ENCODE measurements at places on chromosomes 5 and 9.

DNA sequence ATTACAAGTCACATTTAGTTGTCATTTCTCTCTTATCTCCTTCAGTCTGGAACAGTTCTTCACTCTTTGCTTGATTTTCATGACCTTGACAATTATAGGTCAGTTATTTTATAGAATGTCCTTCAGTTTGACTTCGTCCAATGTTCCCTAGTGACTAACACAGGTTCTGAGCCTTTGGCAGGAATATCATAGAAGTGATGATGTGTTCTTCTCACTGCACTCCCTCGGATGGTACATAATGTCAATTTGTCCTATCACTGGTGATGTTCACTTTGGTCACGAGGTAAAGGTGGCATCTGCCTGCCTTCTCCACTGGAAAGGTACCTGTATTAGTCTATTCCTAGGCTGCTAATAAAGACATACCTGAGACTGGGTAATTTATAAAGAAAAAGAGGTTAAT is 126.0 kb upstream of the PTPN3 start:
- no peak for DNase-seq

- peak; percentile 43 for DNase-seq
These were observed 52.8 kb downstream of the ARL15 start for GRCh38 chr5:54257366-54258118.

GRCh38 chr5:26761446-26761845 is 276.9 kb downstream of the CDH9 start:
- DNase-seq: no peak

DNA sequence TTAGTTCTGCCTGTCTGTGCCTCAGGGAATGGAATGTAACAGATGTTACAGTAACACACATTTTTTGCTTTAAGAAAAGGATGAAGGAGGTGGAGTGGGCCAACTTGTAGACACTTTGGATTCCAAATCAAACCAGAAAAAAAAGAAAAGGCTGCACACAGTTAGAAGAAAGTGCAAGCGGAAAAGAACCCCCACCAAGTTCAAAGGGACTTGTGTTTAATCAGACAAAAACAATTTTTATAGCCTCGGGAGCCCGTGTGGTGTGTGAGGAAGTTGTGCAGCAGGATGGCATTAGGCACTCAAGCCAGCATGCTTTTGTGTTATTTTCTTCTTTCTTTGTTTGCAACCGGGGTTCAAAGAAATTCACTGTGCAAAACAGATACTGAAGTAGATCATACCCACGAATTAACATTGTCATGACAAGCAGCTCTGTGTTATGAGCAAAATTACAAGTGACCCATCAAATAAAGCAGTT is 189.5 kb downstream of the SEMA5A start:
- no peak for DNase-seq

GRCh38 chr9:137146527-137146918 is 7.6 kb downstream of the GRIN1 start:
- no peak for DNase-seq

DNA sequence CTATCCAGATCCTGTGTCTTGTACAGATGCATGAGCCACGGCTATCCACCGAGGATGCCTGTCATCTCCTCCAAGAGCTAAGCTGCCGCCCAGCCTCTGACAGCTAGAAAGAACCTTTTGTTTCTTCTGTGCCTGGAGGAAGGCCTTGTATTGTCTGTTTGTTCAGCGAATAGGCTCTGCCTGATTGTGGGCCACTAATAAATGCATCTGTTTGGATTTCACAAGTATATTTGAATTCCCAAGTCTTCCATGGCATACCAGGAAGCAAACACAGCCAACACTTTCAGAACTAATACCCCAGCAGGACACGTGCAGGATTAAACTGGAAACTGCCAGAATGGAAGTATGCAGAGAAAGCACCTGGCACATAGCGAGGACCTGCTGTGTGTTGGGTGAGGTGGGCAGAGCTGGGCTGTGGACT is 92.7 kb upstream of the NEURL1B start:
- no peak for DNase-seq

GRCh38 chr9:115057559-115057958 is 60.4 kb downstream of the TNC start:
- DNase-seq: no peak

DNA sequence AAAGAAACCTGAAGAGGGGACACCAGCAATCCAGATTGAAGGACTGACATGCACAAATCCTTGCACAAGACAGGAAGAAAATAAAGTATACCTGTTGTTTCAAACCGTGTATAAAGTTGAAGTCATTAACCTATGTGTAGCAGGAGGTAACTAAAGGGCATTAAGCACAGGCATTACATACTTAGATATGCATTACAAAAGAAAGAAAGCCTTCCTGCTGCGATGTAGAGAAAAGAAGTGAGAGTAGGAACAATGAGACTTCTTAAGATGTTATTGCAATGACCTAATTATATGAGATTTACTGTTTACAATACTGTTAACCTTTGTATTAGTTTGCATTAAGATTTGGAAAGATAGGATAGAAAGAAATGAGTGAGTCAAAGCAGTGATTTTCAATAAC is 308.9 kb upstream of the PTPRD start:
- no peak for DNase-seq

GRCh38 chr5:81590498-81591384 is 160.2 kb downstream of the SSBP2 start:
- no peak for DNase-seq

DNA sequence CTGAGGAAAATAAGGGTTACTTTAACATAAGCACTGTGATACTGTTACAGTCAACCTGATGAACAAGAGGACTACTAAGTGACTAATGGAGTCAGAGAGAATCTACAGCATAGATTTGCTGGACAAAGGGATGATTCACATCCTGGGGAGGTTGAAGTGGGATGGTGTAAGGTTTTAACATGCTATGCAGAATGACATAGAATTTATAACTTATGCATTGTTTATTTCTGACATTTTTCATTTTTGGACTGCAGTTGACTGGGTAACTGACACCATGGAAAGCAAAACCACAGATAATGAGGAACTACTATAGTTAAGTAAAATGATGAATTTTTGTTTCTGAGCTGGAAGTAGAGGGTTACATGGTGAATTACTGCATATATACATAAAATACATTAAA is 389.2 kb downstream of the MAT2B start:
- DNase-seq: peak; percentile 12

GRCh38 chr9:112601636-112602035 is 115.0 kb downstream of the KIAA1958 start:
- peak; percentile 29 for DNase-seq

- no peak for DNase-seq
These were observed 27.7 kb downstream of the CAMK4 start for GRCh38 chr5:111251921-111252320.

GRCh38 chr9:104968025-104968982 is 40.3 kb upstream of the ABCA1 start:
- peak; percentile 86 for DNase-seq

DNA sequence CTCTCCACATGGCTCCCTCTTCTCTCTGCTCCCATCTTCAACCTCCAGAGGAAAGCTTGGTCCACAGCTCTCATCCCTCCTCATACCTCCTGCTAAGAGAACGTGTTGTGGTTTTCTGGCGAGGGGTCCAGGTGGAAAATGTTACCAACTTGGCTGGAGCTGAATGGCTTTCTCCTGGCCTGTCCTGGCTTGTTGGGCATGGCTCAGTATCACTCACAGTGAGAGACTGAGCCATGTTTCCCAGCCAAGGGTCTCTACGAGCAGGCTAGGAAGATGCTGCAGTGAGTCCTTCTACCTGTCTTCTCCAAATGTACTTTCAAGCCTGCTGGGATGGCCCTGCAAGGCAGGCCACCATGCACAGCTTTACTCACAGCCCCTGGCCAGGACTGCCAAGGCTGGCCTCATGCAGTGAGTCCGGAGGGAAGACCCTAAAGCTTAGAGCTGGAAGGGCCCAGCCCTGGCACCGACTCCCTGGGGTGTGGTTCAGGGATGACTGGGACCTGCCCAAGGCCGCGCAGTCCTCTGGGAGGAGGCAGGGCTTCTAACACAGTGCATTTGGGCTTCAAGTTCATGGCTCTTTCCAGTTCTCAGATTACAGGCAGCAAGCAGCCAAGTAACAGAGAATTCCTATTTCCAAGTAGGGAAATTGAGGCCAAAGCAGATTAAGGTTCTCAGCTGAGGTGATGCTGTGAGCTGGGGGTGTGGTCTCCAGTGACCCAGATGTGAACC is 59.5 kb downstream of the COL27A1 start:
- no peak for DNase-seq

DNA sequence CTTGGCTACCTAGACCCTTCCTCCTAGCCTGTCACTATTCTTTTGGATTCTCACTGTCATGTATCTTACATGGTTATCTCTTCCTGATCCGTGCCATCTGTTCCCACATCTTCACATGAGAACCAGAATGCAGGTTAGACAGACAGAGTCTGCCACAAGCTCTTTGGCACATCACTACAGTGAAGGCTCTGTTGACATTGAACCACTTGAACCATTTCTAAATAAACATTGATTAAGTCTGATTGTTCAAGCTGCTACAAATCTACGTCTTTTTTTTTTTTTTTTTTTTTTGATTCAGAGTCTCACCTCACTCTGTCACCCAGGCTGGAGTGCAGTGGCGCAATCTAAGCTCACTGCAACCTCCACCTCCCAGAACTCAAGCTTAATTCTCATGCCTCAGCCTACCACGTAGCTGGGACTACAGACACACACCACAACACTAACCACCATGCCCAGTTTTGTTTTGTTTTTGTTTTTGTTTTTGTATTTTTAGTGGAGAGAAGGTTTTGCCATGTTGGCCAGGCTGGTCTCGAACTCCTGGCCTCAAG is 85.1 kb upstream of the LRRTM2 start:
- DNase-seq: no peak

- peak; percentile 14 for DNase-seq
These were observed 46.8 kb downstream of the ITGA2 start for GRCh38 chr5:53035868-53036381.

GRCh38 chr9:87865626-87866025 is 17.1 kb upstream of the SPATA31E1 start:
- peak; percentile 11 for DNase-seq

DNA sequence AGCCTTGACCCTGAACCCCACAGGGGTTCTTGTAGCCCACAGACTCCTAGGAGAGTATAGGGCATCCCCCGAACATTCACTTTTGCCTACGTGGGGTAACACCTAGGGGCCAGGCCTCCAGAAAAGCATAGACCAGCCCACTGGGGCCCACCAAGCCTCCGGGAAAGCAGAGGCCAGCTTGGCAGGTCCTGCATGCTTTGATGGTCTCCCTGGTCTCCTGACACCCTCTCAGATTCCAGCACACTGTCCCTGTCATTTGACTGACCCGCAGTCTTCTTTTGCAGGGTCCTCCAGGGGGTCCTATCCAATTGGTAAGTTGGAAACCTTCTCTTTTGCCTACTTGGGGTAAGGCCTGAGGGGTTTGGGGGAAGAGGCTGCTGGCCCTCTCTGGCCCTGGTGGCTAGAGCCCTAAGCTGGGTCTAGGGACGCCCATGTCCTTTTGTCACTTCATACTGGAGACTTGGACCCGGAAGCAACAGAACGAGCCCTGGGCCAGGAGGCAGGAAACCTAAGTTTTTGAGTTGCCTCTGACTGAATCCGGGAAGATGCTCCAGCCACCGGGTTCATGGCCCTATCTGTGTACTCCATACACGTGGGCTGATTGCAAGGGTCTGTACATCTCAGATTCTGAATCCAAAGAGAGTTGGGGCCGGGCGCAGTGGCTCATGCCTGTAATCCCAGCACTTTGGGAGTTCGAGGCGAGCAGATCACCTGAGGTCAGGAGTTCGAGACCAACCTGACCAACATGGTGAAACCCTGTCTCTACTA is 20.9 kb upstream of the ORM1 start:
- DNase-seq: no peak

- DNase-seq: no peak
These were observed 98.1 kb downstream of the RAPGEF6 start for GRCh38 chr5:131536850-131537448.

DNA sequence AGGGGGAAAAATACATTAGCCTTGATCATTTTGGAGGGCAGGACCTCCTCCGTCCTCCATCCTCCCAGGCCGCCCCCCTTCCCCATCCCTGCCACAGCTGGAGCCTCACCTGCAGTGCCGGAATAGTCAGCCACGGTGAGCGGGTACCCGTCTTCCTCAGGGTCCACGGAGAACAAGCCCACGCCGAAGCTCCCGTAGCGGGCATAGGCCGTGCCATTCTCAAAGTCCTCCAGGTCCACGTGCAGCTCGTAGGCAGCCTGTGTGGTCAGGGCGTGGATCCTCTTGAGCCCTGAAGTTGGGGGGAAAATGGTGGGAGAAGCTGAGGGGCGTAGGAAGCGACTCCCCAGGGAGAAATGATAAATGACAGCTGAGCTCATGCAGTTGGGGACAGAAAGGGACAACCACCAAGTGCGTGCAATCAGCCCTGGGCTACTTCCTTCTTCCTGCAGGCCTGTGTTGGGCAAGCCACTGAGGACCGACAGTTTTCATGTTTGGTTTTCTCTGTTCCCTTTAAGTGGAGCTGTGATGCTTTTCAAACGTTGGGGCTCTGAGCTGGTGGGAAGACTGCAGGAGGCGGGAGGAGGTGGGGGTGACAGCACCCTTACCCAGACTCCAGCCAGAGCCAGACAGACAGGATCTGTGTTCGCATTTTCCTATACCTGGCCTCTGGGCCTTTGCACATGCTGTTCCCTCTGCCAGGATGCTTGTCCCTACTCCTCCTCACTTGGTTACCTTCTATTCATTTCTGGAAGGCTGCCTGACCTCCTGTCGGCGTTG is 8.7 kb upstream of the QRFP start:
- DNase-seq: no peak

DNA sequence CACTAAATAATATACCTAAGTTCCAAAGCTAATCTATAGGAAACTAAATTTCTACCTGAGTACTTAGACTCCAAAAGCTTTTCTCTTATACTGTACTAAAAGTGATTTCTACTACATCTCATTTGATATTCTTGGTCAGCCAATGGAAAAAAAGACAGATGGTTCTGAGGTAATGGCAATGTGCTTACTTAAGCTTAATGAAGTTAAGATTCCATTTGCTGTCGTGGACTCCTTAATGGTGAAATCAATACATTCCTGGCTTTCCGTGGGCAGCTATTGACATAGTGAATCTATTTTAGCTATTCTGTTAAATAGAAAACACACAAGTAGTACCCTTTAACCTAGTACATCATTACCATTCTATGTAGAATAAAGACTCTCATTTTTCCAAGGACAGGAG is 1825.6 kb upstream of the CDH9 start:
- DNase-seq: no peak

DNA sequence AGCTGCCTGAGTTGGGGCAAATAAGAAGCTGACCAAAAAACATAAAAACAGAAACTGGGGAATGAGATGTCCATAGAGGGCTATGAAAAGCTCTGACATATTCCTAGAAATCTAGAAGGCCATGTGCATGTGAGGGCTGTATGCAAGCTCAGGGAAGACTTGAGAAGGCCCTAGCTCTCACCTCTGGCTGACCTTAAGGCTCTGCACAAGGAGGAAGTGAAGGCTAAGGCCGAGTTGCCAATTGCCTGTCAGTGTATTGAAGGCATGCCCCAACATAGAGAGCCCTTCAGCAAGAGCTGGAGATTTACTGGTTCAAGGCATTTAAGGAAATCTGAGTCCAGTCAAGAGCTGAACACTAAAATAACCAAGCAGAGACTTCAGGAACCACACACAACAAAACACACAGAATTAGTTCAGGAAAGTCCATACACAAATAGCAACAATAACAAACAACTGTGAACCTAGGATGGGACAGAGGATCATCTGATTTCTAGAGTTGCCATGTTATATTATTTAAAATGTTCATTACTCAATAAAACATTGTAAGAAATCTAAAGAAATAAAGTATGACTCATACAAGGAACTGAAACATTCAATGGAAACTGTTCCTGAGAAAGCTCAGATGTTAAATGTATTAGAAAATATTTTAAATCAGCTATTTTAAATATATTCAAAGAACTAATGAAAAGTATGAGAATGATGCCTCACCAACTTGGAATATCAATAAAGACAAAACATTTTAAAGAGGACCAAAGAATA is 161.8 kb downstream of the AUH start:
- no peak for DNase-seq

GRCh38 chr5:67652201-67652600 is 455.6 kb upstream of the CD180 start:
- DNase-seq: no peak

Measured in kidney glomerular epithelial cell (primary cell).